Right kidney (tissue), 9 donors: ENCODE measurements at places on chromosomes 7 and 10.
A peak's percentile ranks its signal among the peaks of the same experiment; 100 is the strongest.

GRCh38 chr10:107994621-107995270, 830.2 kb upstream of the SORCS1 start:
- no peak for DNase-seq

- no peak for DNase-seq
Measured at GRCh38 chr7:135616136-135616535, 46.2 kb upstream of the STMP1 start.

GRCh38 chr7:105911961-105912575, 35.7 kb upstream of the ATXN7L1 start:
- no peak for DNase-seq

GRCh38 chr7:142485617-142486226, 227.9 kb upstream of the PRSS58 start:
- DNase-seq: no peak

- no peak for DNase-seq
Measured at GRCh38 chr7:147571436-147572185, 1019.0 kb upstream of the C7orf33 start.

DNA sequence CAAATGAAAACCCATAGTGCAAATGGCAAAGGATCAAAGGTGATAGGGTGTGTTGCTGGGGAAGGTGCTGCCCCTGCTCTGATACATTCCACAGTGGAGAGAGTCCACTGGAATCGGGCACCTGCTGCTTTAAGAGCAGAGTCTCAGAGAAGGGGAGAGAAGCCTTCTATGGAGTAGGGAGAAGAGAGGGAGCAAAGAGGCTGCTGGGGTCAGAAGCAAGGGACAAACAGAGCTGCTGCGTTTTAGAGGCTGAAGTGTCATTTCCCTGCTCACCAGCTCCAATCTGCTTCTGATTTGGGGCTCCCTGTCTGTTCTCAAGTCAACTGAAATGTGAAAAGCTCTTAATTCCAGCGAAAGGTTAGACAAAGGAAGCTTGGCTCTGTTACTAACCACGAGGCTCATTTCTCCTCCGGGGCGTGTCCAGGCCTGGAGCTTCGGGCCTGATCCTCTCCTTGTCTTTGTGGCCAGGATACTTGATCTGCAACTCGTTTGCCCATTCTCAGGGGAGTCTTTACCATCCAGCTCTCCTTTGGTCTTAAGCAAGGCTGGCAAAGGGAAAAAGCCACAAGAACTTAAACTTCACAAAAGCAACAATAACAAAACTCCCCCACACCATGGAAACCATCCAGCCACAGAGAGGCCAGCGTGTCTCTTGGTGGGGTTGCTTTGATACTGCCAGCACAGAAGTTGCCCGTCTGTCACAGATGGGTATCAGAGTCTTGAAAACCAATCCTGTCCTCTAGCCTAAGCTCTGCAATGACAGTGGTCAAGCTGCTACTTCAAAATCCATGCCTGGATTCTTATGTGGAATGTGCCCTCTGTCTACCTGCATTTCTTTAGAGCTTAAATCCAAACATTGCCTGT, 692.6 kb downstream of the SUGCT start:
- DNase-seq: peak; percentile 33

DNA sequence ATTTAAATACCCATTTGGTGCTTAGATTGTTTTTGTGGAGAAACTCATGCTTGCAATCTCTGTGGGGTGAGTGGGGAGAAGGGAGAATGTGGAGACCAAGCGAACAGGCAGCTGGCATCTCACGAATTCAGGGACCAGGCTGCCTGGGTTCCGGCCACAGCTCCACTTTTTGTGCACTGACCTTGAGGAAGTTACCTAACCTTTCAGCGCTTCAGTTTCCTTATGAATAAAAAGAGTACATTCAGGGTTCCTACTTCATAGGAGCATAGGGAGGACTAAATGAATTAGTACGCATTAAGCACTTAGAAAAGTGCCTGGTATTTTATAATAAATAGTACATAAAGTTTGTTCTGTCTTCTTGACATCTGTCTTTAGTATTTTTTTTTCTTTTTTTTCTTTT, 72.5 kb downstream of the PRTFDC1 start:
- DNase-seq: no peak

- DNase-seq: peak; percentile 23
Measured at GRCh38 chr10:6399231-6399741, 180.8 kb downstream of the PRKCQ start.

DNA sequence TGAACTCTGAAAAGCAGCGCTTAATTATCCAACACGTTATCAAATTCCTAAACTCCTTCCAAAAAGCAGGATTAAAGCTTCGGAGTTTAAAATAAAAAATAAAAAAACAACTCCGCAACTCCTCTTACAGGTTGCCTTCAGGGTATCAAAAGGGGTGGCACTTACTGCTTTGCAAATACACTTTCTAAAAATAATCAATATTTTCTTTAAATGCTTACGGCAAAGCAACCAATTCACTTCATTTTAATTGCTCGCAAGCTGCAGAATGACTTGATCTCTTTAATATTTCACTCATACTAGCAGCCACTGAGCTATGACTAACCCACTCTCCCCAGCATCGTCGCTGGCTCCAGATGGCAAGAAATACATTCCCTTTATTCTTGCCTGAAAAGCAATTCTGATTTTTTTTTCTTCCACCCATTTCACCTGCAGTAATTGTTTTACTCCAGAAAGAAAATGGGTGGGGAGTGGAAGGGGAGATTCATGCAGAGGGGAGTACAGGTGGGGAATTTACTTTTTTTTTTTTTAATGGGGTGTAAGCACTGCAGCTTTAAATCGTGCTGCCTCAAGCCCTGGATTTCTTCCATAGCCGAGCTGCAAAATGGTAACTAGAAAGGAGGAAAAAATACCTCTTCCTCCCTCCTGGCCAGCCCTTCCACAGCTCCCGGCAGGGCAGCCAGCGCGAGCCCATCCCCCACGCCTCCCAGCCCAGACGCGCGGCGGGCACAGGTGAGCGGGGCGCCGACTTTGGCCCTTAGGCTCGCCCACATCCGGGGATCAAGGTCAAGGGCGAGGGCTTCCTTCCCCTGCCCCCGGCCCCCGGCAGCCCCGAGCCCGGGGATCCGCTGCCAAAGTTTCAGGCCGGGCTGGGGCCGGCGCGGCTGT, 54.2 kb upstream of the FHIP2A start:
- DNase-seq: peak; percentile 51

DNA sequence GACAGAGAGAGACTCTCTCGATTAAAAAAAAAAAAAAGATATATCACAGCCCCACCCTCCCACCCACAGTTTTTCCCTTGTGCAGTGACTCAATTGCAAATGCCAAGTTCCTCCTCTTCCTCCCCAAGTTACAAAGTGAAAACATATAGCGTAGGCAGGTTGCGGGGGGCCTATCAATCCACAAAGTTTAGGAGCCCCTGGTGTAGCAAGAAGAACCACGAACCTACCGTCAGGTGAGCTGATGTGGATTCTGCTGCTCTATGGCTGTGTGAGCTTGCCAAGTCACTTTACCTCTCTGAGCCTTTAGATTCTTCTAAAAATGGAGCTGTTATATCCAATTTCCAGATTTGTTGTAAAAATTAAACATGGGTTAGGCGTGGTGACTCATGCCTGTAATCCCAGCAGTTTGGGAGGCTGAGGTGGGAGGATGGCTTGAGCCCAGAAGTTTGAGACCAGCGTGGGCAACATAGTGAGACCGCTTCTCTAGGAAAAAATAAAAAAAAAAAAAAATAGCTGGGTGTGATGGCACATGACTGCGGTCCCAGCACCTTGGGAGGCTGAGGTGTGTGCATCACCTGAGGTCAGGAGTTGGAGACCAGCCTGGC, 8.2 kb upstream of the RHBDD2 start:
- DNase-seq: no peak

DNA sequence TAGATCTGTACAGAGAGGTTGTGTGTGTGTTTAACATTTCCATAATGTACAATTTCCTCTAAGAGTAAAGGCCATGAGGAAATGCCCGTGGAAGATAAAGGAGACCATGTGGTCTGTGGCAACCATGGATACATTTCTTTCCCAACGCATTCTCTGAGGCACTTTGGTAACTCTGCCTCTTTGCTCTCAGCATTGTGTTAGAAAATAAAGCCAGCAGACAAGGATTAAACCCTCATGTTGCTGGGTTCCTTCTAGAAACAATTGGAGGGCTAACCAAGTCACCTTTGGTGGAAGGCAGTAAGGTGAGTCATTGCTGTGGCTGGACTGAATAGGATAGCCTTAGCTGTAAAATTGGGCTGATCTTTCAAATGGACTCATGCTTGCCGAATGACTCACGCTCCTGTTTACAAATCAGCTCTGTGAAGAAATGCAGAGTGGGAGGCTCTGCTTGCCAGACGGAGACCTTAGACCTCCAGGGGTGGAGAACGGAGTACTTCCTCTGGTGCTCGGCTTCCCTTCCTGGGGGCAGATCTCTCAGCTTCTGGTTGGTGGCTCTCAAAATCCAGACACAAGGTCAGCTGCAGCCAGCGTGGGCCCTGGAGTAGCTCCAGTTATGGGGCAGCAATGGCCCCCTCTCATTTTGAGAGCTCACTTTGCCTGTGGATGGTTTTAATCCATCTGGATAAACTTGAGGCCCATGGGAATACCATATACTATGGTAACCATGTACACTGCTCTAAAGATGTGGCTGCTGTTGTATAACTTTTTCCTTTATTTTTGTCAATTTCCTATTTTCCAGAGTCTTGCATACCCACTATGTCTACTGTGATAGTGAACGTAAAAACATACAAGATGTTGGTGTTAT, 137.3 kb downstream of the TCF7L2 start:
- DNase-seq: no peak

GRCh38 chr7:104883248-104883717, 130.7 kb upstream of the KMT2E start:
- no peak for DNase-seq

DNA sequence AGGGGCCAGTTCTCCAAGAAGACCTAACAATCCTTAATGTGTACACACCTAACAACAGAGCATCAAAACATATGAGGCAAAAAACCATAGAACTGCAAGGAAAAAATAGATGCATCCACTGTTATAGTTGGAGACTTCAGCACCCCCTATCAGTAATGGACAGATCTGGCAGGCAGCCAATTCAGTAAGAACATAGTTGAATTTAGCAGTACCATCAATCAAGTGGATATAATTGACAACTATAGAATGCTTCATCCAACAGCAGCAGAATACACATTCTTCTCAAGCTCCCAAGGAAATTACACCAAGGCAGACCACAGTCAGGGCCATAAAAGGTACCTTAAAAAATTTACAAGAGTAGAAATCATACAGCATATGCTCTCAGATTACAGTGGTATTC, 42.2 kb downstream of the POLL start:
- DNase-seq: no peak
